ENCODE measurements at places on chromosomes 12 and 14.
A peak's percentile ranks its signal among the peaks of the same experiment; 100 is the strongest.

- no peak for DNase-seq
These were observed 2.8 kb downstream of the RAPGEF3 start for GRCh38 chr12:47755655-47756562.

- peak; percentile 62 for DNase-seq
These were observed 360.4 kb downstream of the MED13L start for GRCh38 chr12:115916910-115917668.

DNA sequence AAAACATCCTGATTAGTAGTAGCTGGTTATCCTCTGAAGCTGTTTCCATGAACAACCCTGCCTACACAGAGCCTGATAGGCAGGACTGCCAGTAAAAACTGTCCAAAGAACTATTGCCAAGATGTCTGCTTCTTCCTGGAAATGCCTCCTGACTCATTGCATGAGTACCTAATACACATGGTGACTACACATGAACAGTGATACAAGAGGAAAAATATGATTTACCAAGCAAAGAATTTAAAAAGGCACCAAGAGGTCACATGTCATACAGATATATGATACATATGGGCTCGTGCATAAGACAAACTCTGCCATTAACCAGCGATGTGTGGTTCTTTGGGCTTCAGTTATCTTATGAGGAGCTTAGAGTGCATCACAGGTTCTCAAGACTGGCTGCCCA is 552.3 kb downstream of the SLC16A7 start:
- no peak for DNase-seq

GRCh38 chr14:26598672-26599131 is 869 bp upstream of the NOVA1 start:
- DNase-seq, result no peak

- no peak for DNase-seq
These were observed 87.4 kb upstream of the PTPRR start for GRCh38 chr12:71007781-71008404.

- DNase-seq, result no peak
These were observed 1.4 kb downstream of the TMTC2 start for GRCh38 chr12:82688035-82688501.

DNA sequence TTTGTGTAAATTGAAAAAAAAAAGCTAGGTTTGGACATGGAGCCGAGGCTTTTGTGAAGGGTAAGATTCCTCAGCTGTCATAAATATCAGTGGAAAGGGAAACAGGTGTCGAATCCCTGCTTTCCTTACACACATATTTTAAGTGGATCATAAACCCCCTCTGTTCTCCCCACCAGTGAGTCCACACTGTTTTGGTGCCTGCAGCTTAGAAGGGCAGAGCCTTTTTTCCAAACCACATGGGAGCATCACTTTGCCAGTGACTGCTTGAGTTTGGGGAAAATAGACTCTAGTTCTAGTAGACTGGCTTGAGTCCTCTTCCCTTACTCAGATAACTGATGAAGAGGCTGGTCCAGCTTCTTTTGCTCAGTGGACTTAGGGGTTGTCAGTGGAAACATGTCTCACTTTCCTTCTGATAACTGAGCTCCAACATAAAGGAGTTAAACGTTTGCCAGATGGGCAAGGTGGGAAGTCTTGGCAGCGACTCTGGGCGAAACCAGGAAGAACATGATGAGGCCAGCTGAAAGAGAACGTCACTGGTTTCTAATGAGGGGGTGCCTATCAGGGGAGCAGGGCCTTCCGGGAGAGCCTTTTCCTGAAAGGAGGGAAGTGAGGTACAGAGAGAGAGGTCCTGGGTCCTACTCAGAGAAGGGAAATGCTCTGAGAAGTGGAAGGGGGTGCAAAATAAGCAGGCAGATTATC is 168.1 kb upstream of the PARP11 start:
- no peak for DNase-seq

GRCh38 chr12:106583242-106584103 is 669 bp downstream of the RFX4 start:
- DNase-seq, result no peak

DNA sequence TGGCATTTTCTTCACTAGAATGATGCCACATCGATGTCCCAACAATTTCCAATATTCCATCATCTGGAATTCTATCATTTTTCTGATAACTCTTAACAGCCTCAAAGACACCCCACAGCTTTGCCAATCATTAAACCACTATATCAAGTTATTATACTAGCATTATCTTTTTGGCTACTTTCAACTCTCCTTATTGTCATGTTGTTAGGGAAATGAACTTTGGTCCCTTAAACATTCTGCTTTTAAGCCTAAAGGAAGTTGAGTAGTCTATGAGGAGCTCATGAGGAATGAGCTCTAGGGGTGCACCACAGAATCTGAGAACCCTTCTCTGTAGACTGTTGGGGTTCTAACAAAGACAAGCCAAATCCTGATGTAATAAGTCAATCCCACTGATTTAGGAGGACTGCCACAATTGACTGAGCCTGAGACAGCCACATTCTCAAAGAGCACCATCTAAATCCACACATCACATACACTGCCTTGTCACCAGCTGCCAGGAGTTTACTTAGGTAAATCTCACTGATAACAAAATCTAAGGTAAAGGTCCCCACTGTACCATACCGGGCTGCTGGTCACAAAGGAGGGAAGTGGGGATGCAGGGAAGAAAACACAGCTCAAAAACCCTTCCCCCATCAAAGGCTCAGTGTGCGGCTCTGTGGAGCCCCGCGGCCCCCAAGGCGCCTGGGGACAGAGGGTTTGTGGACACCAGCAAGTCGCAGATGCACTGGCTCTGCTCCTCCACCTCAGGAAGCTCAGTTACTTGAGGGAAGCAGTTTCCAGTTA is 58.2 kb downstream of the SETD3 start:
- no peak for DNase-seq

GRCh38 chr14:34796902-34797301 is 78.3 kb downstream of the BAZ1A start:
- no peak for DNase-seq

DNA sequence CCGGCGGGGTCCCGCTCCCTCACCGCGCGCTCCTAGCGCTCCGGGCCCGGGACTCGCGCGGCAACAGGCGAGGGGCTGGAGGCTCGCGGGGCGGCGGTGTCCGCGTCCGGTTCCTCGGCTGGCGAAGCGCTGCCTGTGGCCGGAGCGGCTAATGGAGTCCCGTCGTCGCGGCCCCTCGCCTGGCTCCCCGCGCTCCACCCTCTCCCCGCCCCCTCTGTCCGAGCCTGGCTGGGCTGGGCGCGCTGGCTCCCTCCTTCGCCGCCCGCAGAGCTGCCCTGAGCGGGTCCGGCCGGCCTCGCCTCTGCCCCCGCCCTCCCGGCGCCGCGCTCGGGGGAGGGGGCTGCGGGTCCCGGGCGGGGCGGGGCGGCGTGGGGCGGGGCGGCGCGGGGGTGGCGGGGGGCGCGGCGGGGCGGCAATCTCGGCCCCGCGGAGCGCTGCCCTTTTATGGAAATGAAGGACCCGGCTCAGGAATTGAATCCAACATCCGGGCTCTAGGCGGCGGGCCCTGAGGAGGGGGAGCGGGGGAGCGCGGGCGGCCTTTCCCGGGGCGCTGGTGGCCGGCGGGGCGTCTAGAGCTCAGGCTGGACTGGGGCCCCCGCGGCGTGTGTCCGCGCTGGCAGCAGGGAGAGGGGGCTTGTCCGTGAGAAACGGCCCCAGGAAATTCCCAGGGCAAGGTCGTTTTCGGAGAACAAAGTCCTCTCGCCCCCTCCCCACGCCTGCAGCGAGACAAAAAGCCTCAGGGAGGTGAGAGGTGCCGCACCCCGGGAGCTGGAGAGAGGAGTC is at the start of gene FERMT2:
TSS of gene FERMT2 (minus strand) at position 153 of the 783 bp plus-strand sequence. CDS start 482 bp downstream, outside the sequence.
- DNase-seq, result peak; percentile 92

GRCh38 chr12:26429070-26429691 is 233.8 kb downstream of the SSPN start:
- no peak for DNase-seq

- DNase-seq, result no peak
These were observed 55.7 kb downstream of the TRIM9 start for GRCh38 chr14:51039252-51039651.

GRCh38 chr12:76083246-76083903 is 1.1 kb downstream of the NAP1L1 start:
- DNase-seq, result no peak

DNA sequence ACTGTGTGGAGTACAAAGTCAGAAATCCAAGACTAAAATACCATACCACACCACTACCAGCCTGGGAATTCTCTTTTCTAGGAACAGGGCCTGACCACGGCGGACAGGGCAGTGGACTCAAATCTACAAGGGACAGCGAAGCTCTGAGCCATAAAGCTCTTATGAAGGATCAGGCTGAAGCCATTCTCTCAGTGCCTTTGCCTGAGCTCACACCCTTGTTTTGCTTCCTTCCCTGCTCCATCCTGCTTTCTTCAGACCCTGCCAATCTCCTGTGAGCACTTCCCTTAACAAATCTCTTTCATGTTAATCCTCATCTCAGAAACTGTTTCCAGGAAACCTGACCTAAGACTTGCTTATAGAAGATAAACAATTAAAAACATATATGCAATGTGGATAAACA is 398.5 kb downstream of the MDGA2 start:
- DNase-seq, result no peak

DNA sequence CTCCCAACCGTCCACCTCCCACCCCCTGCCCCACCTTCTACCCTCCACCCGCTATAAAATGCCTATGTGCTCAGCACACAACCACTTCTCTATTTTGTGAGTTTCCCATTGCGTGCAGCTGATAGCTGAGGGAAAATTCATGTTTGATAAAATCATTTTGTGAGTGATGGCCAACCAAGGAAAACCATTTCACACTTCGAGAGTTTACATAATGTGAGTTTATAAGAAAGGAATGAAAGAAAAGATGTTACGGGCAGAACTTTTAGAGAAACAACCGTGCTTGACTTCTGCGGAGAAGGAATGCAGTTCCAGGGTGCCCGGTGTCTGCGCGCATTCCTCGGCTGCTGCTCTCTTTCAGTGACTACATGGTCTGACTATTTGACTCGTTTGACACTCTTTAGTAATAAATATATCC is 140.9 kb downstream of the EFCAB11 start:
- peak; percentile 66 for DNase-seq

GRCh38 chr14:72736786-72737559 is 156.9 kb downstream of the DPF3 start:
- DNase-seq, result no peak

DNA sequence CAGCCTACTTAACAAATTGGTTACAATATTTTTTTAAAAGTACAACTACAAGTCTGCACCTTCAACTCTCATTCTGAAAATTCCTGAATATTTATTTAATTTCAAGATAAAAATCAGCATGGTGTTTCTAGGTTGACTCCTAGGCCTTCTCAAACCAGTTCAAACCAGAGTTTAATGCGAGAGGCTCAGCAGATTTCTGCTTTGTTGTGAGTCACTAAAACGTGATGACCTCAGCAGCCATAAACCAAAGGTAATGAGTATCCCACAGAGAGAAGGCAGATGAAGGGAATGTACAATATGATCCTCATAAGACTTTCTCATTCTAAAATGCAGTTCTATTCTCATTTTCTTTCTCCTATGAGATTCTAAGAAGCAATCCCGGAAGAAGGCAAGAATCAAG is 1.5 kb downstream of the PRDM4 start:
- DNase-seq, result no peak

- DNase-seq, result no peak
These were observed 1145.2 kb downstream of the AACS start for GRCh38 chr12:126210448-126210847.

GRCh38 chr12:47111392-47111778 is 31.6 kb upstream of the AMIGO2 start:
- DNase-seq, result no peak

- no peak for DNase-seq
These were observed 40.1 kb downstream of the TRAF3 start for GRCh38 chr14:102817318-102817717.

DNA sequence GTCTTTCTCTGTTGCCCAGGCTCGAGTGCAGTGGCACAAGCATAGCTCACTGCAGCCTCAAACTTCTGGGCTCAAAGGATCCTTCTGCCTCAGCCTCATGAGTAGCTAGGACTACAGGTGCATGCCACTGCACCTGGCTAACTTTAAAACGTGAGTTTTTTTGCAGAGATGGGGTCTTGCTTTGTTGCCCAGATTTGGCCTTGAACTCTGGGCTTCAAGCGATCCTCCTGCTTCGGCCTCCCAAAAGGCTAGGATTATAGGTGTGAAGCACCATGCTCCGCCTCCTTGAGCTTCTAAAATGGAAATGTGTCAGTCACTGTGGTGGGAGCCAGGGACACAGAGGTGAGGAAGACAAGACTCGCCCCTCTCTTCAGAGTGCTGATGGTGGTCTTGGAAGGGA is 45.6 kb downstream of the WSCD2 start:
- no peak for DNase-seq

- DNase-seq, result no peak
These were observed 102.0 kb downstream of the DICER1 start for GRCh38 chr14:95055318-95055717.

GRCh38 chr14:59362513-59362912 is 102.7 kb downstream of the GPR135 start:
- no peak for DNase-seq

DNA sequence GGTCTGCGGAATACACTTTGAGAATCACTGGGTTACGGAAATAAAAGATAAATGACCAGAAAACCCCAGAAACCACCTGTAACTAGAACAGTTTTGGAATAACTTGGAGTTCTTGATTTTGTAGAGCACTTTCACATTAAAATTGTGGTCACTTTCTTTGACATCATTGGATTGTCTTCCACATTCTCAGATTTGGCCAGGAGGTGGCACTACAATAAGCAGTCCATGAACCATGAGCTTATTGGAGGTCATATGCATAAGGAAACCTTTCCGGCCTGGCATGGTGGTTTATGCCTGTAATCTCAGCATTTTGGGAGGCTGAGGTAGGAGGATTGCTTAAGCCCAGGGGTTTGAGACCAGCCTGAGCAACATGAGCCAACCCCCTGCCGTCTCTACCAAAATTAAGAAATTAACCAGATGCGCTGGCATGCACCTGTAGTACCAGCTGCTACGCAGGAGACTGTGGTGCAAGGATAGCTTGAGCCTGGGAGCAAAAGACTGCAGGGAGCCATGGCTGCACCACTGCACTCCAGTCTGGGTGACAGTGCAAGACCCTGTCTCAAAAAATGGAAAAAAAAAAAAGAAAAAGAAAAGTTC is 107.7 kb upstream of the CAND1 start:
- no peak for DNase-seq

- DNase-seq, result peak; percentile 75
These were observed 31.4 kb downstream of the JDP2 start for GRCh38 chr14:75459099-75459741.

DNA sequence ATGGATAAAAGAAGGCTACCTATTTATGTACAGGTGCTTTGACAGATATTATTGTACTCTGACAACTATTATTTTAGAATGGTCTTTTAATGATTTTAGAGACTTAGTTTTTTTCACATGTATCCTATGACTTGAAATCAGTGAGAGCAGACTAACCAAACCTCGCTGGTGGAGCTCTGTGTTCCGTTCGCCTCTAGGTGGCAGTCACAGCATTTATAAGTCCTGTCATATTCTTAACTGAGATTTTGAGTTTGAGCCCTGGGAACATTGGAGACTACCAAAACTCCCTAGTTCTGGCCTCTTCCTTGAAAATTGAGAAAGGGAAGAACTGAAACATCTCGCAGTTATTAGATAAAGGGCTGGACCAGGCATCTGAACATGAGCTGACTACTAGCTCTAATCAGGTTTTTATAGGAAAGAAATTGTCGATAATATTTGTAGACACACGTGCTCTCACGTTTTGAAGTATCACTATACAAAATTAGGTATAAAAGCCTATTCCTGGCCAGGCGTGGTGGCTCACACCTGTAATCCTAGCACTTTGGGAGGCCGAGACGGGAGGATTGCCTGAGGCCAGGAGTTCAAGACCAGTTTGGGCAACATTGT is 48.3 kb downstream of the TTLL5 start:
- DNase-seq, result peak; percentile 82

GRCh38 chr12:100504804-100505203 is 31.1 kb downstream of the NR1H4 start:
- DNase-seq, result no peak

Data from aorta (tissue), 5 donors.